ENCODE measurements at places on chromosomes 5 and 9.
A peak's percentile ranks its signal among the peaks of the same experiment; 100 is the strongest.

GRCh38 chr5:178770621-178771020, 40.2 kb upstream of the ZNF354A start:
- DNase-seq: no peak

- DNase-seq: no peak
These were observed 3.6 kb upstream of the CARD19 start for GRCh38 chr9:93092251-93092991.

DNA sequence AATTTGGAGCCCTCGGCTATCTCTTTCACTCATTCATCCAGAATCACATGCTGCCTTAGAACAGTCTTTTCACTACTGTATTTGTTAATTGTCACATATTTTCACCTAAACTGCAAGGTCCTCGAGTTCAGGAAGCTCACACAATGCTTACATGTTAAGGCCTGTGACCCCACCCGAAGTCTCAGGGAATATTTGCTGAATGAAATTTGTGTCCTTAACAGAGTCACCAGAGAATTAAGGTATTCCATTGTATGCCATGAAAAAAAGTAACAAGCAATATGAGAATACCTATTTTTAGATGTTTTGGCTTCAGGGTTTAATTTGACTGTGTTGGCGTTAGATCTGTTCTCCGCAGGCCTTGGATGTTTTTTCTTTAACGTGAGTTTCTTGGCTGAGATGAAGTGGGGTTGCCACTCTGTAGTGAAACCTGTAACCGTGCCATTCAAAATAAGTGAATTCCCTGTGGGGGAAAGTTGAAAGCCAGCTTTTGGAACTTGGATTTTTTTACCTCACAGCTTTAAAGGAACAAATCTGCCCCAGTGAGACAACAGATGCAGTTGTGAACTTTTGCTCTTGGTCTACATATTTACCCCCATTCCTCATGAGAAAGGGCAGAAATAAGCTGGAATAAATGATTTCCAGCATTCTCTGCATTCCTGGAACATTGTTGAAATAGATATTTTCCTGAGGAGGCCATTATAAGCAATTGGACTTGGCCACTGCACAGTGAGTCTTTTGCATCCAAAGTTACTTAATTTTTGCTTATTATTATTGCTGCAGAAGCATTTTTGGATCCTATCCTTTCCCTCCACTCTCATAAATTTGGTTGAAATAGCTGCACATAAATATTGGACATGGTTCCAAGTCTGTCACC, 35.9 kb upstream of the FBP1 start:
- peak; percentile 48 for DNase-seq

DNA sequence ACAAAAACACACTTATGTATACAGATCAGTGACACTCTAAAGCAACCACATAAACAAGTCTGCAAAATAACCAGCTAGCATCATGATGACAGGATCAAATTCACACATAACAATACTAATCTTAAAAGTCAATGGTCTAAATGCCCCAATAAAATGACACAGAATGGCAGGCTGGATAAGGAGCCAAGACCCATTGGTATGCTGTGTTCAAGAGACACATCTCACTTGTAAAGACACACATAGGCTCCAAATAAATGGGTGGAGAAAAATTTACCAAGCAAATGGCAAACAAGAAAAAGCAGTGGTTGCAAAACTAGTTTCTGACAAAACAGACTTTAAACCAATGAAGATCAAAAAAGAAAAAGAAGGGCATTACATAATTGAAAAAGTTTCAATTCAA, 26.0 kb downstream of the GAPT start:
- no peak for DNase-seq

DNA sequence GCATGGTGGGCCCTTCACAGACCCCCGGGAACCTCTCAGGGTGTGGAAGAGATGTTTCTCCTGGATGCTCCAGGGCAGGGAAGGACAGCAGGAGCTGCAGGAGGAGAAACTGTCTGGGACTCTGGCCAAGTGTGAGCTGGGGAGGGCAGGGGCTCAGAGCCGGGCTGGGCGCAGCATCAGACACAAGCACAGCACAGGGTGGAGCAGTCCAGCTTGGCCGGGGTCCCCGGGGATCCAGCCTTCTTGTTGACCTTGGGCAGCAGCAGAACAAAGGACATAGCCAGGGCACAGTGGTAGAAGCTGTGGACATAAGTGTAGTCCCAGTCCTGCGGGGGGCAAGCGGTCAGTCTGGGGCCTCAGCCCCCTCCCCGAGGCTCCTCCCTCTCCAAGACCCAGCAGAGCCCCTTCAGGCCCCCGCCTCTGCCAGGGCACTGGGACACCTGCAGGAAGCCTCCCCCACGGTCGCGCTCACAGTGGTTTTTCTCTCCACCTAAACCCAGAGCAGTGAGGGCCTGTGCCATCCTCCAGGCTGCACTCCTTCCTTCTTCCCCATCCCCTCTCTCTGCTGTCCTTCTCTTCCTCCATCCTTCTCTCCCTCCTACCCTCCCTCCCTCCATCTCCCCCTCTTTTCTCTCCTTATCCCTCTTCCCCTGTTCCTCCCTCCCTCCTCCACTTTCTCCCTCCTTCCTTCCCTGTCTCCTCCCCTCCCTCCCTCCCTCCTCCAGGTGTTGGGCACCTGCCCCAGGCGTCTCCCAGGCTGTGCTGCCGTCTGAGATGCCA, 10.1 kb downstream of the MYMK start:
- DNase-seq: no peak

DNA sequence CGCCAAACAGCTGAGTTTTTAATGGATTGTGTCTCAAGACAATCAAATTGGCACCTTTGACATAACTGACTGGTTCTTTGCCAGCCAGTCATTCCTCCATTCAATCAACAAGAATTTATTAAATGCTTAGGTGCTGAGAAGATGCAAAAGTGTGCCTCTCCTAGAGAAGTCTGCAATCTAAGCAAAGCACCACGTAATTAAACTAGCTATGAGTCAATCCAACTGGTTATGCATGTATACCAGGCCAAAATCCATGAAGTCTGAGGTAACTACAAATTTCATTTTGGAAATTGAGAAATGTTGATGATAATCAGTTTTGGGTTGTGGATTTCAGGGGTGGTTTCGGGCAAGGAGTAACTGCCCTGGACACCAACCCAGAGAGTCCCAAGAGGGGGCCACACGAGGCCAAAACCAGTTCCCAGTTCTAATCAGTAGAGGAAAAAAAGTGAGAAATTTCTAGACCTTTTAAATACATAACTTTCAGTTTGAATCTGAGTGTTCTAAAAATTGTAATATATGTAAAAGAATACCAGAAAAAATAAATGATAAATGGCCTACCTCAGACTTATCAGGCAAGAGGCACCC, 92.6 kb downstream of the EFNA5 start:
- DNase-seq: no peak

DNA sequence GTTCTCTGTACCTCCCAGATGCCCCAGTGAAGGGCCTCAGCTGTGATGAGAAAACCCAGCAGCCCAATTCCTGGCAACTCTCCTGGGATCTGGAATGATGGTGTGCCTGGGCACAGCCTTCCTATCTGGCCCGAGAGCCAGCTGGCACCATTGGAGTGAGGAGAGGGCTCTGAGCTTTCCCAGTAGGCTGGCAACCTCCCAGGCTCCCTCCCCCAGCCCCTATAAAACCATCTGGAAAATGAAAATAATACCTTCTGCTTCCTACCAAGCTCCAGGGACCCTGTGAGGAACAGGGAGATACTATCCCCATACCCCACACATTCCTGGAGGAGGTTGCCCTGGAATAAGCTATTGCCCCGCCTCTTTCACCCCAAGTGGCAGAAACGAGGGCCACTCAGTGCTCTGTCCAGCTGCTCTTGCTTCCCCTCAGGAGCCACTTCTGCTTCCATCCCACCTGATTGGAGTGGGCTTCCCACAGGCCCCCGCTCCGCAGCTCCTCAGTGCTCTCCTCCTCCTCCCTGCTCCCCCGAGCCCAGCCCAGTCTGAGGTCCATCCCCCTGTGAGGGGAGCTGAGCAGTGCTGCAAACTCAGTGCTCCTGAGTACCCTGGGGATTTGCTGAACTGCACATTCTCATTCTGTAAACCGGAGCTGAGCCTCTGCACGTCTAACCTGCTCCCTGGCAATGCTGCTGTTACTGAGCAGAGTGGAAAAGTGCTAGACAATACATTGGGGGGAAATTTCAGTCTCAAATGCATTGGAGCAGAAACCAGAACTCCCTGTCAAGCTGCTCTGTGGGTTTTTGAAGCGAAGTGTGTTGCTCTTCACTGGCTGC, 74.7 kb downstream of the THBS4 start:
- DNase-seq: no peak

DNA sequence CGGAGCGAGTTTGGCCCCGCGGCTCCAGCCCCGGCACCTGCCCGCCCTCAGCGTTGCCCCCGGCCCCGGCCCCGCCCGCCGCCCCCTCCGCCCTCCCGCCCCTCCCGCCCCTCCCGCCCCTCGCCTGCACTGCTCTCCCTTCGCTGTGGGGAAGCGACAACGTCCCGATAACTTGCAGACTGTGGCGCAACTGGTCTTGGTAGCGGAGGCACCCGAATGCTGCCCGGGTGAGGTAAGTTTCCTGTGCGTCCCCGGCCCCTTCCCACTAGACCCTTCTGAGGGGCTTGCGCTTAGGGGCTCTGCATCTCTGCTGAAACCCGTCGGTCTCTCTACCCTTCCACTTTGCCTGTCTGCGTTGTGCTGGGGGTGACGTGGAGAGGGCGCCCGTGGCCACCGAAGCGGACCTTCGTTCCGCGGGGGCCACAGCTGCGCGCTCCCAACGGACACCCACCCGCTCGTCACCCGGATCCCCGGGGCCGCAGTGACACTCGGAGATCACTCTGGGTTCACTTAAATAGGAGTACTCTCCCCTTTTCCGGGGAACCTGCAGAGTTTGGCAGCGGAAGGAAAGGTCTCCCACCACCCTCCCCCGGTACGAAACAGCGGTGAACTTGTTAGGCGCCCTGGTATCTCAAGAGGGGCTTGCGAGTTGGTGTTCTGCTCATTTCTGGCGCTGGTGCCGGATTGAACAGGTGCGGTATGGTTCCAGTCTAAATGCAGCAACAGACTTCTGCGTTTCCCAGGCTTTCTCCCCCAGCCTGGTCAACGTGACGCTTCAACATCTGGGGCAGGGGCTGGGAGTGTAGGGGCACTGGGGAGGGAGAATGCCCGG, 707 bp downstream of the PIP5K1B start:
- DNase-seq: no peak

DNA sequence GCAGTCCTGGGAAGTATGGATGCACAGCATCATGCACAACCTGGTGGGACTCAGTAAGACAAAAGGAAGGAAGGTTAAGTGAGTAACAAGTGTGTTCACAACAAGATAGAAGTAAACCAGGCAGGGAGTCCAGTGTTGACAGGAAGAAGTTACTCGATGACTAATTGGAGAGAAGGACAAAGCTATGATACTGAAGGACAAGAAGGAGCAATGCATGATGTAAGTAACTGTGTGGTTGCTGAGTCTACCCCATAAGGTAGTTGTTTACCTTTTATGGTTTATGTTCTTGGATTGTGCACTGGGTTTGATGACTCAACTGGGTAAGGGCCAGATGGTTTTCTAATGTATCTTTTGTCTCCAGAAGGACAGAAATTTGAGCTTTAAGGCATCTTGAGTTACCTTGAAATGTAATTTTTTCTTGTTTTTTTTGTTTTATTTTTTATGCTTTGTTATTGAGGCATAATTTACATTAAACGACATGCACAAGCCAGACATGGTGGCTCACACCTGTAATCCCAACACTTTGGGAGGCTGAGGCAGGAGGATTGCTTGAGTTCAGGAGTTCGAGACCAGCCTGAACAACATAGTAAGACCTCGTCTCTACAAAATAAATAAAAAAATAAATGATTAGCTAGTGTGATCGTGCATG, 89.2 kb upstream of the CAST start:
- DNase-seq: peak; percentile 99

DNA sequence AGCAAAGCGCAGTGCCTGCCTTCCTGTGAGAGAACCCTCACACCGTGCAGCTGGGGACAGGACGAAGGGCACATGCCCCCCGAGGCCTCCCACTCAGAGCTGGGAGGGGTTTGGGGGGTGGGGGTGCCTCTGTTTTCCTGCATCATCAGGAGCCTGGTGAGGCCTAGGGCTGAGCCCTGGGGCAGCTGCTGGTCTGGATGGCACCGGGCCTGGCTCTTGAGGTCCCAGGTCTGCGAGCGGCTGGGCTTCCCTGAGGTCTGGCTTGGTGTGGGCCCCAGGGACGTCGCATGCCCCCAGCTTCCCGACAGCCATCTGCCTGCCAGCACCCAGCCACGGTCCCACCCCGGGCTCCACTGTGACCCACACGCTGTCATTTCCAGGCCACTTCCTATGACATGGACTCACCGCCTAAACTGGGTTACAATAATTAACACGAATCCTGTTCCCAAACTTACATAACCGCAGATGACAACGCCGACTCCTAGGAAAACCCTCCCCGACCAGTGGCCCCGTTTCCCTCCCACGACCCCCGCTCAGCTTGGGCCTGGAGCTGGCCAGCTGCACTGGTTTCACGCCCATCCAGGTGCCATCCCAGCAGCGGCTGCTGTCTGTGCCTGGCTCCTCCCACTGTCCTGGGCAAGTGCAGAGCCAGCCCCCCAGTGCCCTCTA, 8.7 kb downstream of the NACC2 start:
- DNase-seq: no peak

- DNase-seq: peak; percentile 84
These were observed 96.8 kb downstream of the ANKRD18B start for GRCh38 chr9:33620738-33621439.

DNA sequence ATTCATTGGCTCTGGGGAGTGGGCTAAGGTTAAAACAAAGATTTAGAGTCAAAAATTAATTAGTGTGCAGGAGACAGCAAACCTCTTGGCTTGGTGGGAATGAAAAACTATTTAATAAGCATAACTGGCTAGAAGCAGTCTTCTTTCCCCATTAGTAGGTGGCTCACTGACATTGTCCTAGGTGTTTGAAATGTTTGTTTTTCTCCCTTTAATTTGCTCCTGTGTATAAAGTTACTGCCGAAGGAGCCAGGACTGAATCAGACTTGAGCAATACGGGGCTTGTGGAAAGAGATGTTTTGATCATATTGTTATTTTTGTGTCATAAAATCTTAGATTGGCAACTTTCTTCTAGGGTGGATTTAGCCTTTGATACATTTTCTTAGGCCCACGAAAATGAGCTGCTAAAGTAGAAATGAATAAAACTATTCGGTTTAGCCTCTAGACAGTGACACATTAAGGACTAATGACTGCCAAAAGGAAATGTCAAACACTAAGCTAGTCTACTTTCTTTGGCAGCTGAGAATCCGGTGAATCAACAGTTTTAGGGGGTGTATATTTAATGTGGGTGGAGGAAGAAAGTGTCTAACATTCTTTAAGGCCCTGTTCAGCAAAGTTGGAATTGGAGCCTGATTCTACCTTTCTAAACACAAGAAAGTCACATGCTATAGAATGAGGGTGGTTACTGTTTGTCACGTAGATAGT, 30.2 kb downstream of the LRRTM2 start:
- peak; percentile 88 for DNase-seq

DNA sequence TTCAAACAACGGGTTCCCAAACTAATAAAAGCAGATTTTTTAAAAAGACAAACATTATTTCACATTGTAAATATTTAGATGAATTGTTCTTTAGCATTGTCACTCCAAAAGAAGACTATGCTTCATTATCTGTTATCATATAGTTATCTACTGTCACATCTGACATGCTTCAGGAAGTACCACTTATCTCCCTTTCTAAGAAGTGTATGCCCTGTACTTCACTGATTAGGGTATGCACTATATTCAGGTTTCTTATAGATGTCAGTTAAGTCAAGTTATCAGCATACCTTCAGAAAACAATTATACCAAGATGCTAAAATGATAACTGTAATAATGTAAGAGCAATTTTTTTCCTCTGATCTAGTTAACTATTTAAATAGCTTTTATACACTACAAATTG, 40.4 kb downstream of the LMBRD2 start:
- no peak for DNase-seq

GRCh38 chr5:126124706-126125345, 298.4 kb upstream of the GRAMD2B start:
- DNase-seq: peak; percentile 64
